NCI-H82 (cell line): ENCODE measurements at places on chromosomes 1 and 21.

GRCh38 chr1:88401313-88401712, 282.8 kb upstream of the PKN2 start:
- DNase-seq = no peak

DNA sequence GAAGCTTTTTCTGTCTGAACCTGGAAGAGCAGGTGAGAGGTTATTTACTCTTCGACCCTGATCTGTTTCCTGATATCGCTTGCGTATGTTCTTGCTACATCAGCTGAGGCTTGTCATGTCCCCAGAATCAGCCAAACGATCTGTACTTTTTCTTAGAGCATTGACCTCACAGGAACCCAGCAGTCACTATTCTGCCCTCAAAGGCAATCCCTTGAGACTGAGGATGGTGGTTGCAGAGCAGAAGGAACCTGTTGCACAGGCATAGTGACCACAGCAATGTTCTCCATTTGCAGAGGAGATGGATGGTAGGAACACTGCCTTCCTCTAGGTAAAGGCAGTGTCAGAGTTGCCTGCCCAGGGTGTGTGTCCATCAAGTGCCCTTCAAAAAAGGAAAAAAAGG, 11.3 kb upstream of the LACTBL1 start:
- DNase-seq = no peak

GRCh38 chr1:173303984-173304383, 96.9 kb upstream of the TNFSF4 start:
- DNase-seq = no peak

DNA sequence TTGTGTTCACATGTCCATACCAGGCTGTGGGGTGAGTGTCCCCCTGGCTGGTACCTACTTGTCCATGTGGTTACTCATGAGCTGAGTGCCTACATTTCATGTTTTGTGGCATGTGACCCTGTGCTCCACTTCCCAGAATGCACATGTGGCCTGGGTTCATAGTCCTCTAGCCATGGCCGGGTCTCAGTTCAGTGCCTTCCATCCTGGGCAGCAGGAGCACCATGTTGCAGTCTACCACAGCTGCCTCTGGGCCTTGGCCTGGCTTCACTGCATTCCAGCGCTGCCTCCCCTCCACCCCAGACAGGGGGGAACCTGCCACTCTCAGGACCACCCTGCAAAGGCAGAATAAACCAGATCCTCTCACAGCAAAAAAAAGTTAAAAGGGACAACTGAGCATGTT, 5.5 kb downstream of the CEPT1 start:
- DNase-seq = no peak

- DNase-seq = no peak
Measured at GRCh38 chr1:78377356-78377928, 113.3 kb upstream of the PTGFR start.

GRCh38 chr21:46325073-46325912, 1.3 kb downstream of the PCNT start:
- DNase-seq = peak; percentile 83

DNA sequence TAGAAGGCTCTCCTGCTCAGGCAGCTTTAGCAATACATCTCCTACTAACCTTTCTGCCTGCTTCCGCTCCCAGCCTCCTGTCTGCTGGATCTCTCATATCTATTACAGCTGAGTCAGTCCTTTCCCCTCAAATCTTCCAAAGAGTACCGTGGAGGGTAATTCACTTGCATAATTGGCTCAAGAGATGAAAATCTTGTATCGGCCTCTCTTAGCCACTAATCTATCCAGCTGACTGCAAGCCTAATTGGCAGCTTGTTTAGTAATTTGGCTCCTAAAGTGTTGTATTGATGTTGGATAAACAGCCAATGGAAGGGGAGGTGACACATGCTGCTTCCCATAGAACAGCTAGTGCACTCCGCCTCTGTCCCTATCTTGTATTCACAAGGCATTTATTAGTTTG, 195.7 kb downstream of the GPATCH2 start:
- DNase-seq = peak; percentile 99

- DNase-seq = no peak
Measured at GRCh38 chr1:91831132-91831930, 54.6 kb downstream of the TGFBR3 start.

- DNase-seq = peak; percentile 98
Measured at GRCh38 chr1:117017648-117018047, 16.1 kb downstream of the CD101 start.

GRCh38 chr1:29958271-29958670, 721.9 kb downstream of the PTPRU start:
- DNase-seq = no peak

DNA sequence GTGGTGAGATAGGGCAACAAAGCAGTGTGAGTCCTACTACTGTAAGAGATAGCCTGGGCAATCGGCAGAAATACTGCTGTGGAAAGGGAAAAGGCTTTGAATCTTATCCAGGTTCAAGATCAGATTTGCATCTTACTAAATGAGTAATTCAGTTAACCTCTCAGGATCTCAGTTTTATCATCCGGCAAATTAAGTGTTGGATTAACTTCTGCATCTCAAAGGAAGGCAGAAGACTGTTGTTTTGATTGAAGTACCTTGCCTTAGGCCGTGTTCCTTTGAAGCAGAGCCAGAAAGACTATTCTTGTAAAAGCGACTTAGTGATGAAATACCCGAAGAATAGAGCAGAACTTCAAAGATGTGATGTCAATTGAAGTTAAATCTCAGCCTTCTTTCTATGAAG, 612.9 kb upstream of the USP24 start:
- no peak for DNase-seq

DNA sequence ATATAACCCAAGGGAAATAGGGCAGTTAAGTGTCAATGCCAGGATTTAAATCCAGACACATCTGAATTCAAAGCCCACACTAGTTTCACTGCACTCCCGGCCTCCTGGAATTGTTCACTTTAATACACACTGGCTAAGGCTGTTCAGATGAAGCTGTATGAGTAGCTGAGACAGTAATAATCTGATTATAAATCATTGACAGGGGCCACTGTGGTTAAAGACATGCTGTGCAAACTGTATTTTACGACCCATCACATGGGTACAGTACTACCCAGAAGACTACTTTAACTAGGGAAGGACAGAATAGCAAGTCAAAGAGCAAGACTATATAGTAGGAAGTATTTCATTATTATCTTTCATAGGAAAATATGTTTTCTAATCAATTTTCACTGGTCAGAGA, 16.1 kb upstream of the NTNG1 start:
- peak; percentile 12 for DNase-seq

GRCh38 chr1:11134251-11134897, 34.7 kb upstream of the EXOSC10 start:
- no peak for DNase-seq

DNA sequence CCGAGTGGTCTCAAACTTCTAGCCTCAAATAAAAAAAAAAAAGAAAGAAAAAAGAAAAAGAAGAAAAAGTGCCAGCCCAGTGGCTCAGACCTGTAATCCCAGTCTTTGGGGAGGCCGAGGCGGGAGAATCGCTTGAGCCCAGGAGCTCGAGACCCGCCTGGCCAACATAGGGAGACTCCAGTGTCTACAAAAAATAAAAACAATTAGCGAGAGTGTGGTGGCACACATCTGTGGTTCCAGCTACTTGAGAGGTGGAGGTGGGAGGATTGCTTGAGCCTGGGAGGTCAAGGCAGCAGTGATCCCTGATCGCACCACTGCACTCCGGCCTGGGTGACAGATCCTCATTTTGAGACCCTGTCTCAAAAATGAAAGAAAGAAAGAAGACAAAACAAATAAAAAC, 1.4 kb upstream of the PTGFRN start:
- no peak for DNase-seq

DNA sequence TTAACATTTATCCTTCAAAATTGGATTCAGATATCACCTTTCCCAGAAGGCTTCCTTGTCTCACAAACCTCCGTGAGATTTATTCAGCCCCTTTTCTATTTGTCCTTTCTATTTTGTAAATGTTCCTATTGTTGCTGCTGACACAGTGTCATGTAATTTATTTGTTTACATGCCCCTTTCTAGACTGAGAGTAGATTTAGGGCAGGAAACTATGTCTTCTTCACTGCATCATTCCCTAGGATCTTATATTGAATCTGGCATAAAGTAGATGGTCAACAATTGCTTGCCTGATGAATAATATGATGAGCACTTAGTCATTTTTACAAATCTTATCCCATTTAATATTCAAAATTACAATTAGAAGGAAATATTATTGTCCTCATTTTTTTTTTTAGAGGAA, 8.1 kb upstream of the CNN3 start:
- DNase-seq = no peak

DNA sequence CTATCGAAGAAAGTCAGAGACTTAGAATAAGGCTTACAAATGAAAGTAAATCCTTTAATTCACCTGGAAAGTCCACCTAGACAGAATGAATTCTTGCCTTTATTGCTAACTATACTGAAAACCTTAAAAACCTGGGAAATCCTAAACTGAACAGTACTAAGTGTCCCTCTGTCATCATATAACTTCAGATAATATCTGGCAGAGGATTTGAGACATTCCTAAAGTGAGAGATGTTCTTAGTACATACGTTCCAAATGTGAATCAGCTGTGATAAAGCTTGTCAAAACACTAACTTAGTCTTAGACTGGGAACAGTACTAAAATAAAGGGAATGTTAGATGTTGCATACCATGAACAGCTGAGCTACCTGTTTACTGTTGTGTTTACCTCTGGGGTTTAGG, 121.7 kb downstream of the TNFSF18 start:
- DNase-seq = no peak

DNA sequence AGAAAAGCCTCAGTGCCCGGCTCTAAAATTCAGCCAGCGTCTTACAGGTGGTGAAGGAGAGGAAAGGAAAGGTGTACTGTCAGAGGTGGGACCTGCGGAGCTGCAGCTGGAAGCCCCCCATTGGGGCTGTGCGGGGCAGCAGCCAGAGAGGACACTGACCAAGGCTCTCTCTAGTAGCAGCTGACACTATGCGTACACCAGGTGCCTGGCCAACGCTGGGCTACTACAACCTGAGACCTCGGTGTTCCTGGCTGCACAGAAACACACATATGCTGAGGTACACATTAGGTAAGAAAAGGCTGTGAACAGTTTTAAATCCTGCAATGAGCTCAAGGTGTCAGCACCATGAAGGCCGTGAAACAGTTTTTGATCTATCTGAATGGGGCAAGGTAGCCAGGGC, 55.5 kb upstream of the EDN2 start:
- DNase-seq = no peak

DNA sequence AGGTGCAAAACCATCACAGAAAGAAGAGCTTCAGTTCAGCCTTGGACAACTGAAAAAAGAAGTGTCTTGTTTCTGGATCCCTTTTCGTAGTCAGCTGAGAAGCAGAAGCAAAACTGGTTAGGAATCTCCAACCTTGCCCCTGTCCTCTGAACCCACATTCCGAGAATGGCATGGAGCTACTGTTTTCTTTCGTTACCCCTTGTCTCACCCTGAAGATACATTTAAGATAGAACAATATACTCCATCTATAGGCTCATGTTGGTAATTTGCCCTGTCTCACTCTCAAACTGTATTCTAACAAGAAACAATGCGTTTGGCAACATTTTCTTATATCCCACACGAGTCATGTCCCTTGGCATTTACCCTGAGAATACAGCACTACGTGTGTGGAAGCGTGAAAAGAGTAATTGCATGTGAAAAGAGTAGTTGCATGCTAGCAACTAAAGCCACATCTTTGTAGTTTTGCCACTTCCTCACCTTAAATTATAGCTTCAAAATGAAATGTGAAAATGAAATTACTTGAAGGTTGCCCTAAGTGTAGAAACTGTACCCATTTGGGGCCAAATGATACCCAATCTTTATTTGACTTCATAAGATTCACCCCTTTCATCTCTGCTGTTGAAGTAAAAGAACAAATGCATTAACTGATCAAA, 5.3 kb downstream of the SLAMF7 start:
- no peak for DNase-seq

DNA sequence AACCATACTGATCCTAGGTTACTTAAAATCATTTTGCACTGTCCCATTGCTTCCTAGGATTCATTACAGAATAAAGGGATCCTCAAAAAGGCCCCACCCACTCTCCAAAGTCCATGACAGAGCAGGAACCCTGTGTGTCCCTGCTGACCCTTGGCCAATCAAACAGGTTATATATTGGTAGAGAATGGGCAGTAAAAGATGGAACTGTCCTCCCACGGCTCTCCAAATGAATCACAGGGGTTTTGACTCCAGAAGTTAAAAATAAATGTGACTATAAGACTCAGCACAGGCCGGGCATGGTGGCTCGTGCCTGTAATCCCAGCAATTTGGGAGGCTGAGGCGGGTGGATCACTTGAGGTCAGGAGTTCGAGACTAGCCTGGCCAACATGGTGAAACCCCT, 65.5 kb downstream of the ACOT7 start:
- no peak for DNase-seq

- no peak for DNase-seq
Measured at GRCh38 chr1:94332516-94332915, 85.7 kb upstream of the ABCD3 start.

GRCh38 chr1:195336812-195337211, 1271.4 kb downstream of the KCNT2 start:
- DNase-seq = no peak

DNA sequence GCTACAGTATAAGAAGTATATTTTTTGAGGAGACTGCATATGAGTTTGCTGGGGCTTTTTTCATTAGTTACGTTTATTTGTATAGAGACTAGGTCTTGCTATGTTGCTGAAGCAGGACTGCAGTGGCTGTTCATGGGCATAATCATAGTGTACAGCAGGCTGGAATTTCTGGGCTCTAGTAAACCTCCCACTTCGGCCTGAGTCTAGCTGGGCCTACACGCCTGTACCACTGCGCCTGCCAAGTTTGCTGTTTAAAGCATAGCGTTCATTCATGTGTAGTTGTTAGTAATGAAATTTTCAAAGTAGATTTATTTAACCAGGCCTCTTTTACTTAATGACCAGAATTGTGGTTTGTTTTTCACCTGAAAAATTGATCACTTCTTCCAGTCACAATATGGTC, 33.8 kb downstream of the HS2ST1 start:
- DNase-seq = no peak

GRCh38 chr1:212438831-212439237, 6.1 kb downstream of the NENF start:
- no peak for DNase-seq

GRCh38 chr1:29956349-29957030, 720.2 kb downstream of the PTPRU start:
- DNase-seq = no peak
